ENCODE measurements at places on chromosomes 7 and 10.
A peak's percentile ranks its signal among the peaks of the same experiment; 100 is the strongest.

DNA sequence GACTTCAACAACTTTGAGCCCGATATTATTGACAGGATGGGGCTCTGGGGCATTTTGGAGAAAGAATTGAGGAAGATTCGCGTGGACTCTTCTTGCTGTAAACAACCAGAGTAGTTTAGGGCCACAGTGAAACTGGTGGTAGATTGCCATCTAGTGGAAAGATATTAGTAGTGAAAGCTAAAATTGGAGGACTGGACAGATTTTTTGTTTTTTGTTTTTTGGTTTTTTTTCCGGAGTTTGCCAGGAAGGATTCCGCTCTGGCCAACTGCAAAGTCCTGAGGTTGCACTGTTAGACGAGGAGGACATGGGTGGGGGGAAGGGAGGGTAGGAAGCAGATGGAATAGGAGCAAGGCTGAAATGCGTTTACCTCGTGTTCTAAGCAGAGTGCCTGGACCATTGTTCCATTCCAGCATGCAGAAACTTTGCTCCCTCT lies 11.7 kb downstream of the NOBOX start:
- peak; percentile 33 for DNase-seq

- DNase-seq: no peak
Measured at GRCh38 chr10:2230478-2230877, 493.2 kb upstream of the ADARB2 start.

GRCh38 chr10:54594289-54594688 lies 206.7 kb downstream of the PCDH15 start:
- no peak for DNase-seq

GRCh38 chr10:26858707-26859034 lies 2.1 kb downstream of the ABI1 start:
- peak; percentile 80 for DNase-seq

DNA sequence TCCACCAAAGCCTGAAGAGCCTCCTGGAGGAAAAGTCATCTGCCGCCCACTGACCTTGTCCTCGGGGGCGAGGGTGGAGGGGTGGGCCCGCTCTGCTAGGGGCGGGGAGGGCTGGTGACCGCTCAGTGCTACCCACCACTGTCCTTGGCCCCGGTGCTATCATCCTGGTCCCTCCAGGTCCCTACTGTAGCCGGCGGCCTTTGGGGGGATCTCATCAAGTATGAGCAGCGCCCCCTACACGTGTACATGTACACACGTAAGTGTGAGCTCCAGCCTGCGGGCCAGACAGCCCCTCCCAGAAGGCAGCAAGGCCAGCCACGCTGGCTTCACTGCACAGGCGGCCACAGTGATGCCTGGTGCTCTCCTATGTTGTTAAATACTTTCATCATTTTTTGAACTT lies 19.6 kb downstream of the TTYH3 start:
- DNase-seq: no peak

Data from foreskin keratinocyte (primary cell).